Ecto neural progenitor cell (in vitro differentiated cells): ENCODE measurements at places on chromosomes 7 and 10.

DNA sequence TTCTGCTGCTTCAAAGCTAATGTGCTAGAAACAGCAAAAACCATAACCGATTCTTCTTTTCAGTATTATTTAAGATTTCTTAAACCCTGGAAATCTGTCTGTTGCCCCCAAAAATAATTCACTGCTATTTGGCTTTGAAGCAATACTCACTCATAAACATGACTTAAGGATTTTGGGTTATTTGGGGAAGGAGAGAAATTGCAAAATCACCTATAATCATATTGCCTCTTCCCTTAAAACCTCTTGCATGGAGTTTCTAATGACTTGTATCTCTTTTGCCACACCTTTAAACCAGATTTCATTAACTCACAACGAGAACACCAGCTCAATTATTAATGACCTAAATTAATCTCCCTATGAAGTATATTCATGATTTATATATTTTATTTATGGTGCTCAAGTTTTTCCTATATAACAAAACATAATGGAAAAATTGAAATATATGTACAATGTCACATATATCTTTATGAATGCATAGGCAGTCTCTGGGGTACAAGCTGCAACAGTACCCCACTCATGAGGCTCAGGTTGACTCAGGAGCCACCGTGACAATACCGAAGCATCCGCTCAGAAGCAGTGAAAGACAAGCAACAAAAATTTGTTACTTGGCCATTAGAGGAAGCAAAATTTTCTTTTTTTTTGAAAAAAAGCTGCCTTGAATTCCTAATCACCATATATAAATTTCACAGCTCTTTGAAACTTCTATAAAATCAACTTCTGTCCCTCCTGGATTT lies 3.0 kb downstream of the NAMPT start:
- DNase-seq, result no peak

DNA sequence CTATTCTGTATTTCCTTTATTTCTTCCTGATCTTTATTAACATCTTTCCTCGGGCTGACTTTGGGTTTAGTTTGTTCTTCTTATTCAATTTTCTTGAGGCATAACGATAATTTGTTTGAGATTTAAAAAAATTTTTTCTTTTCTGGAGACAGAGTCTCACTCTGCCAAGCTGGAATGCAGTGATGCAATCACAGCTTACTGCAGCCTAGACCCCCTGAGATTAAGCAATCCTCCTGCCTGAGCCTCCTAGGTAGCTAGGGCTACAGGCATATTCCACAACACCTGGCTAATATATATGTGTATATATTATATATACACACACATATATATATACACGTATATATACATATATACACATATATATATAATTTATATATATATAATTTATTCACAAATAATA lies 540.2 kb downstream of the NXPH1 start:
- DNase-seq, result no peak

- no peak for DNase-seq
Observed at GRCh38 chr7:127995156-127995880, 35.9 kb downstream of the LRRC4 start.

DNA sequence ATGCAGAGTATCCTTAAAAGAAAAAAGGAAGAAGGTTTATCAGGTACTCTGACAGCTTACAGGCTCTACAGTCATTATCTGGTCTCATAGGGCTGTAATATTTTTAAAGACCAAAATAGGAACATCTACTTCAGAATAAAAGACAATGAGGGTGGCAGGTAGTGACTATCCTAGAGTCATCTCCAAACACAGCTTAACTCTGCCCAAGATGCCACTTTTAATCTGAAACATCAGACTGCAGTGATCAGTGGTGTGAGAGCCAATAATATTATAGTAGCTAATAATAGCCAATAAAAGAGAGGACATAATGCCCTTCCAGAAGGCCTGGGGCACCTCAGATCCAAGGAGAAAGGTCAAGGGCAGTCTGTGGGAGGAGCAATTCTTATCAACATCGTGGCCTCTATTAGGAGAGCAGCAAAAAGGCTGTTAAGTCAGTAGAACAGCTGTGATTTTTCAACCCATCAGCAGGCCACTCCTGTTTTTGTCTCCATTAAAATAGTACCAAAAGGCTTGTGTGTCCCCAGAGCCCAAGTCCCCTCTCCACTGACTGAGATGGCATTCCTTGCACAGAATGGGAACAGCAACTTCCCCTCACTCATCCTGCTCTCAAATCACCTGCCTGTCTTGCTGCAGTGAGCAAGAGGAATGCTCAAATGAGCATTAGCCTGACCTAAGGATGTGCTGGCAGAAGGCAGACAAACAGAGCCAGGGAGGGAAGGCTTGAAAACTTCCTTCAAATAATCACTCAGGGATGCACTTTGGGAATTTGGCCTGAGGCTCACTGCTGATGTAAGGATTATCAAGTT lies 20.7 kb upstream of the SPOCK2 start:
- DNase-seq, result no peak

- no peak for DNase-seq
Observed at GRCh38 chr7:36295090-36295489, 94.6 kb upstream of the ANLN start.

DNA sequence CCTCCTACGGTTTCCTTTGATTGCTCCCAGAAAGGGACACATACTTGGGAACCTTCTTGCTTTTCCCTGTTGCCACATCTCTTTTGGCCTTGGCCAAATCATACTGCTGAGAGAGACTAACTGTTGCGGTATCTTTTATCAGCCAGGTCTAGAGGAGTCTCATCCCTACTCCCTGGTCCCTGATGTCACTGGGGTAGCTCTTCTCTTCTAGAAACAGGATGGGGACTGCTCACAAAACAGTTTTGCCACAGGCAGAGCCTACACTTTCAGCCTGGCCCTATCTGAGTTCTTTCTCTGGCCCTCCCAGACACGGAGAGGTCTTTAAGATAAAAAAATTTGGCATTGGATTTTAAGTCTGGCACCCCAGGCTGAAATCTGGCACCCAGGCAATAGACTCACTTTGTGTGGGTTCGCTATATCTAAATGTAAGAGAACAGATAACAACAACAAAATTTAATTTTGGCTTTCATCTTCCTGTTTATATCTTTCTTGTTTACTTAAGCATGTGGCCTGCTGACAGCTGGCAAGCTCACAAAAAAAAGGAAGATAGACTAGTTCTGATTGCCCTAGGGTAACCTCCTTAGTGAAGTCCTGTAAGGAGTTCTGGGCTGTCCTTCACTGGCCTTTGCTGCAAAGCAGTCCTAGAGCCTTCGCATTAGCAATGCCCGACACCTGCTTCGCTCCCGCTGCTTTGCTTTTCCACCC lies 228.3 kb upstream of the NPVF start:
- no peak for DNase-seq

GRCh38 chr10:84908491-84908890 lies 580.1 kb downstream of the CCSER2 start:
- DNase-seq, result no peak

DNA sequence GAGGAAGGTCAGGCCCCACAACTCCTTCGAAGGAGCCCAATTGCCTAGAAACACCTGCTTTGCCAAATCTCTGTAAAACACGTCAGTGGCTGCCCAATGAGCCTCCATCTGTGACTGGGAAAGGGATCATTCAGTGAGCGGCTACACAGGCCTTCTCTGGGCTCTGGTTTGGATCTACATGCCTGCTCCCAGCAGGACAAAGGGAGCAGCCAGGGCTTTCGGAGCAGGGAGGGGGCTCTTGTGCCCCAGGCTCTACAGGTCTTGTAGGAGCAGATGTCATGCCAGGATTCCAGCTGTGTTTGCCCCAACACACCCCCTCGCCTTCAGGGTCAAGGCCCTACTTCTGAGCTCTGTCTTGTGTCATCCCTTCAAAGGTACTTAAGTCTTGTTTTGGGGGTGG lies 73.5 kb downstream of the CLEC2L start:
- peak; percentile 37 for DNase-seq

DNA sequence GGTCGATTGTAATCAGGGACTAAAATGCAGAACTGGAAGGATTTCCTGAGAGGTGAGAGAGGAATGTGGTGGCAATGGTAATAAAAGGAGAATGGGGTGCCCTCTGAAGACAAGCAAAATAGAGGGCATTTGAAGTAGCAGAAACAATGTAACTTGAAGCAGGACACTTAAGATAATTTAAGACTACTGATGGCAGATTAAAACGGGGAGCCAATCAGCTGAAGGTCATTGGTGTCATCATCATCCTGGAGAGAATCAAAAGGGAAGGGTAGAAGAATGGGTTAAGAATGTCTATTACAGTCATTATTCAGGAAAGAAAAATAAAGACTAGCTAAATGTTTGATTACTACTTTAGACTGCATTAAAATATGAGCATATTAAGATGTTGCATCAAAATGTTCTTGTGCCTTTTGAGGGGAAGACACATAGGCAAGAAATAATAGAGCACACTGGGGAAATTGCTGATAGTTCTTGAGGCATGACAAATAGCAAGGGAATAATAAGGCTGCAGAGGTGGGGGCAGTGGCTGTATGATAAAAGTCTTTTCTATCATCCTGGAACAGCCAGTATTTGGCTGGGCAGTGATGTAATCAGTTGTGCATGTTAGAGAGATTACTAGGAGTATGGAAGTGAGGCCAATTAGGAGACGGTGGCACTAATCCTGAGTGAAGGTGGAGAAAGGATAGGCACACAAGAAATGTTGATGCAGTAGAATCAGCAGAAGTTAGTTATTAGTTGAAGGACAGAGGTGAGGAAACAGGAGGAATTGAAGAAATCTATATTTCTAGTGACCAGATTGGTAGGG lies 60.2 kb downstream of the CCDC71L start:
- DNase-seq, result no peak

DNA sequence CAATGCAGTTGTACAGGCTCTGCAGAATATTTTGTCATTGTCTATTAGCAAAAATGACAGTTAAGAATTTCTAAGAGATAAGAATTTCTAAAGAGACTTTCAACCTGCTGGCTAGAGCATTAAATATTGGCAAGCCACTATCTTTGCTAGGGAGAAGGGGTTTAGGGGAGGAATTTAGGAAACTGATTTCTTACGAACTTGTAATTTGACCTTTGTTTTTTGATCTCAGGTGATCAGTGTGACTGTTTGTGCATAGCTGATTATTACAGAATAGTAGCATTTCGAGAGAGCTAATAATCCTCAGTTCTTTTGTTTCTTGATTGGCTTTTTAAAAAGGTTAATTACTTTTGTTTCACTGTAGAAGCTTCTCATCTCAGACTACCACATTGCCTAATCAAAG lies 68.1 kb downstream of the ST7 start:
- no peak for DNase-seq

- DNase-seq, result no peak
Observed at GRCh38 chr7:94848992-94849576, 58.3 kb upstream of the PPP1R9A start.

DNA sequence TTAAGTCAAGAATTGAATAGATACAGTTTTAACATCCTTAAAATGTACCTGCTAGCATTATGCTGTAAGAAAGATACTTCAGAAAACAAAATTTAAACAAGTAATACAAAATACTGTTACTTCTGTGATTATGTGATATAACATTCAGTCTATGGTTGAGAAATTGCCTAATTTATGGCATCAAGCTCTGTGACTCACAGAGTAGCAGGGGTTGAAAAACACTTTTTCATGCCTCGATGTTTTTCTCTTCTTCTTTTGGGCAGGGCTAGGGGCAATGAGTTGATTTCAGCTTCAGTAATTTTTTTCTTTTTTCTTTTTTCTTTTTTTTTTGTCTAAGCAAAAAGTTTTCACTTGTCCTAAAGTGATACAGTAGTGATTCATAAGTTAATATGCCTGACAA lies 209.2 kb downstream of the MBL2 start:
- no peak for DNase-seq

DNA sequence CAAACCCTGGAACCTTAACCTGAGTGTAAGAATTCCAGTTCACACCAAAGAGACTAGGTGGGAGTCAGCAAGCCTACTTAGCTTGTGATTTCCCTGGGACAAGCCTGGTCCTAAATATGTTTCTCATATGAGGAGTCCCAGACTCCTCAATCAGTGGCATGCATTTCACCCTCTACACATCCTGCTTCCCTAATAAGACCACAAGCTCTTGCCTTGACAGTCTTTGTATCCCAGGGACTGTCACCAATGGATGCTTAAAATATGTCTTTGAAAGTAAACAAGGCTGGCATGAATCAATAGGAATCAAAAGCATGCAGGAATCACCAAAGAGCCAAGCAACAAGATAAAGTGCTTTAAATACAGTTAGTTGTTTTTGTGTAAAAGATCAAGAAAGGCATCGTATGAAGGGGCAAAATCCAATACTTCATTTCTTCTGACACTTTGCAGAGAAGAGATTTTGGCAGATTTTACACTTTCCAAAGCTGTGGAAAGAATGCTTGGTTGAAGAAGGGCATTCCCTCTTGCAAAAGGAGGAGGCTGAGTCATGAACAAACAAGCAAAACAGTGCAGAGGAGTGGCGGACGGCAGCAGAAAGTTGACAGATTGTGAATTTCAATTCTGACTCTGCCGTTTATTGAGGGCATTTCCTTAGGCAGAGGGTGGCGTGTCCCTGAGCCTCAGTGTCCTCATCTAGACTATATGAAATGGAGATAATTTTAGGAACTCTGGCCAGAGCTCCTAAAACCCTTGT lies 8.5 kb upstream of the NFE2L3 start:
- no peak for DNase-seq

DNA sequence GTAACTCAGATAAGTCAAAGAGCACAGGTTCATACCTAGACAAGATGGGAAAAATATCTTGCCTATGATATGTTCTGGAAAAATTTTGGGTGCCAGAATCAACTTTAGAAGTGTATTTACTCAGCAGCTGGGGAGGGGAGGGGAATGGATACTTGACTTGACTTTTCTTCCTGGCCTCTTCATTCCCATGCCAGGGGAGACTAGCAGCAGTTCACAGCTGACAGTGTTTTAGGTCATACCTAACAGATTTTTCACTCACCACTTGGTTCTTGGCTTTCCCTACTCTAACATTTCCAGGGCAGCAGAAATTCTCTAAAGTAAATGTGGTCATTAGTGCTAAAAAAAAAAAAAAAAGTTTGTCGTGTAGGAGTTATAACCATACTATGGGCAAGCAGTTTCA lies 46.3 kb downstream of the TAS2R16 start:
- no peak for DNase-seq

DNA sequence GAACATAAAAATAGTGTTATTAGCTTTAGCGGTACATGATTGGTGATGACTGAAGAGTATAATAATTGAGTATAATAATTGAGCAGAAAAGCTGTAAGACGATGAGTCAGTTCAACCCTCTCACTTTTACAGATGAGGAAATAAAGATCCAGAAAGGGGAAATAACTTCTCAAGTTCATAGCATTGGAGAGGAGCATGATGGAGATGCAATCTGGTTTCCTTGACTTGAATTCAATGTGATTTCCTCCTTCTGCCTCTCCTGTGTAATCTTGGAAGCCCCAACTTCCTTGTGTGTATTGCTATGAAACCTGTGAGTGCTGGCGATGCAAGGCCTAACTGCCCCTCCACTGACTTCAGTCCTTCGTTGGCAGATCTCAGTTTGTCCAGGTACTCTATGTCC lies 265.1 kb downstream of the LRMDA start:
- DNase-seq, result no peak

DNA sequence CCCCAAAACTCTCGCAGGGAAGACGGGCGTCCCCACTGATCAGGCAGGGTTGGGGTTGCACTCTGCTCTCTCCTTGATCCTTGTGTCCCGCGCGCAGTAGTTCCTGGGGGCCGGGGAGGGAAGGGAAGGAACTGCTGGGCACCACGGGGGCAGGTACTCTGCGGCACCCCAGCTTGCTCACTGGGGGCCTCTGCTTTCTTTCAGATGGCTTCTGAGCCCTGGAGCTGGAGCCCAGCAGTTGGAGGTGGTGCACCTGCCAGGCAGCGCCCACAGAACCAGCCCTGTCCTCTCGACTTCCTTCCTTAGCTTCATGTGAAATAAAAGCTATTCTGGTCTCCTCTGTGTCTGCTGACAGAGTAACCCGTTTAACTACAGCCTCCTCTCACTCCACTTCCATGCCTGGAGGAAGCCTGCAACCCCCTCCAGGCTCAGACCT lies 12.2 kb downstream of the PLAC9 start:
- no peak for DNase-seq

- DNase-seq, result no peak
Observed at GRCh38 chr10:77290528-77291155, 347.0 kb downstream of the KCNMA1 start.
